ENCODE measurements at places on chromosomes 5 and 9.

DNA sequence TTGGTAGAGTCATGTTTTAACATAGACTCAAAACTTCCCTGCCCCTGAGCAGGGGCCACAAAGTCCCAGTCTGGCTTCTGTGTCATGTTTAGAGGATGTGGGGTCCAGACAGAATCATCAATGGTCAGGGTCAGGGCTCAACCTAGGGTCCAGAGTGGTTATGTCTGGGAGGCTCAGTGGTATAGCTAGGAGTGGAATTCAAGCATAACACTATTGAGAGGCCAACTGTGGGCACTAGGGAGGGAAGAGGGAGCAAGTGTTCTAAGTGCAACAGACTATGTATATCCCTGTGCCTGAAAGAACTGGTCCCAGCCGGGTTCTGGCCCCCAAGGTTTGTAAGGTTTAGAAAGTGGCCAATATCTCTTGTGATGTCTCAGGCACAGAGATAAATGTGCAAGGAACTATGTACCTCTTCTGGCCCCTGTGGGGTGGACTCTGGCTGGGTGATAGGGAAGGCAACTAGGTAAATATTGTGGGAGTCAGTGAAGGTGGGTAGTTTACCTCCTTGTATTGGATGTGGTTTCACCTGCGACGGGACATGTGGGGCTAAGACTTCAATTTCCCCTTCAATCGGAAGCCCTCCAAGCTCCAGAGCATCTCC is 14.0 kb downstream of the MYORG start:
- DNase-seq: no peak

DNA sequence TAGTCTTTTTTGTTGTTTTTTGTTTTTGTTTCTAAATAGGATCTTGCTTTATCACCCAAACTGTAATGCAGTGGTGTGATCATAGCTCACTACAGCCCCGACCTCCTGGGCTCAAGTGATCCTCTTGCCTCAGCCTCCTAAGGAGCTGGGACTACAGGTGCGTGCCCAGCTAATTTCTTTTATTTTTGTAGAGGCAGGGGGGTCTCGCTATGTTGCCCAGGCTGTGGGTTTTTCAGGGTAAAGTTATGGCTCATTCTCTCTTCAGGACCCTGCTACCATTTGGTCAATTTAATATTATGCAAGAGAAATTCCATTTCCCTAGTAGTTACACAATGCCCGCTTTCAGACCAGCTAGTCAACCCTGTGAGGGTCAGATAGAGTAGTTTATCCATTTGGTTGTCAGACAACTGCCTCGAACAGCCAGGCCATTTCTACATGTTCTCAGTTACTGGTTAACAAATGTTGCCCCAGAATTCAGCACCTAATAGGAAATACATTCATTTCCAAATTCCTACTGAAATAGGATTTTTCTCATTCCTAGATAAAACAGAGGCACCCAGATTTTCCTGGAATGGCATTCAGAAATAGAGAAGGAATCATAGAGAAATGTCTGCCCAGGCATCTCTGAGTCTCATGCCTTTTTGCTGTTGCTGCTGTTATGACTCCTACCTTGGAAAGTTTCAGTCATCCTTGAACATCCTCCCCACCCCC is 6.4 kb upstream of the GLIS3 start:
- DNase-seq: no peak

GRCh38 chr5:39992617-39993202 is 567.9 kb upstream of the DAB2 start:
- DNase-seq: no peak

- DNase-seq: peak; percentile 79
These were observed 21.1 kb upstream of the TERT start for GRCh38 chr5:1315709-1316587.

GRCh38 chr9:92463984-92464383 is 18.3 kb downstream of the ASPN start:
- no peak for DNase-seq

- no peak for DNase-seq
These were observed 129.4 kb downstream of the EDIL3 start for GRCh38 chr5:84255315-84255714.

DNA sequence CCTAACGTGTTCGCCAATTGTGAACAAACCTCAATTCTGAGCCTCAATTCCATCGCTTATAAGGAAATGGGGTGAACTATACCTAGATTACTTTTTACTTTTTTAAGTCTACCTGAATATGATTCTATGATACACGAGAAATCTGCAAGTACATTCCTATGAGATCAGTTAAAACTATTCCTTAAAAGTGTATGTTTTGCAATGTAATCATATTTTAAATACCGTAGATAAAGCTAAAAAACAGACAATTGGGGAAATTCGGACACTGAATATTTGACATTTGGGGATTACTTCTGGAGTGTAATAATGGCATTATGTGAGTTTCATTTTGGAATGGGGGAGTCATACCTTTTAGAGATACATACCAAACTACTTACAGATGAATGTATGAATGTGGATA is 62.3 kb downstream of the STRBP start:
- DNase-seq: no peak

Measured in large intestine (tissue), 12 donors.